ENCODE measurements at places on chromosomes 4 and X.

- no peak for DNase-seq
These were observed 7.0 kb downstream of the SMIM14 start for GRCh38 chr4:39631700-39632079.

- DNase-seq = no peak
These were observed 483.4 kb downstream of the RPA4 start for GRCh38 chrX:97367125-97367524.

- DNase-seq = no peak
These were observed 67.9 kb upstream of the STX18 start for GRCh38 chr4:4609622-4610334.

- DNase-seq = no peak
These were observed 37.4 kb upstream of the SLC10A4 start for GRCh38 chr4:48445704-48446103.

- no peak for DNase-seq
These were observed 133.4 kb upstream of the TTC29 start for GRCh38 chr4:147078875-147079658.

DNA sequence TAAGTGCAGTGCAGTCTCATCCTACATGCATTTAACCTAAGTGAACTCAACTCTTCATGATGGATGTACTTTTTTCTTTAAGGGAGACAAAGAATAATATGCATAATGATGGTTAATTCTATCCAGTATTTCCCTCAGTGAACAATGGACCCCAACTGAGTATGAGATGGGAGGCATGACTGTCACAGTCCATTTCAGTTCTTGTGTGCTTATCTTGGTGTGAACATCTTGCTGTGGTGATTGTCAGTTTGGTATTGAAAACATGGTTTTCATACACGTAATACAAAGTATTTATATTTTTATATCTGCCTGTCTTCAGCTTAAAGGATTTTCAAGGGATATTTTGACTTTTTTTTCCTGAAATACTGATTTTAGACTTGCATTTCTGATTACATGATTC is 72.0 kb upstream of the NDUFC1 start:
- no peak for DNase-seq

DNA sequence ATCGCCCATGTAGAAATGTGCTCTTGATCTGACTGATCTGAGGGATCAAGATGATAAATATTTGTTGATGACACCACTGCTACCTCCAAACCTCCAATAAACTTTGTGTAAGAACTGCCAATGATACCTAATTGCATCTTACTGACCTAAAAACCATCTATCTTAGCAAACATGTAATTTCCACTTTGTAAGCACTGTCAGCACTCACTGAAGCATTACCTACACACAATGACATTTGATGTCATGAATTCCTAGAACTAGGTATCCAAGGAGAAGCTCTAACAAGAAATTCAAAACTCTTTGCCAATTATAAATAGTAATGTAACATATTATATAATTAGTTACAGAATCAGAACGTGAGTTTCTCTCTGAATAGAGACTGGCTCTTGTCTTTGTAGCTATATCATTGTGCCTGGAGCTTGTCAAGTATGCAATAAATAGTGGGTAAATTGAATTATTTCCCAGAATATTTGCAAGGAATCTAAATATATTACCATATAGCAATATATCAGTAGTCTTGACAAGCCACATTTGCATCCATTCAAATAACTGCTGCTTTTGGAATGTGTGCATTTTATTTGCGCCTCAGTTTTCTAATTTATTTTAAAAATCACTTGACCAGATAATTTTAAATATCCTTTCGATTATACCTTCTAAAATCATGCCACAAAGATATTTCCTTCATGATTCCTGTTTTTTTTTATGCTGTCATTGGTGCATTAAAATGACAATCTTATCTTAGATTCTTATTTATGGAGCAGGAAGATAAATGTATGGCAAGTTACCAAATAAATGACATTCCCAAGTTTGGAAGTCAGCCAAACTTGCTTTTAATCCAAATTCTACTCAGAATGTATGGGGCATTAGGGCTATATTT is 232.3 kb upstream of the NEIL3 start:
- no peak for DNase-seq

All from central memory CD8-positive, alpha-beta T cell (primary cell).